MCF 10A (cell line): ENCODE measurements at places on chromosomes 5 and 9. TPM values are rescaled to one million over a fixed set of nuclear protein-coding genes. Genes with fewer than 3 reads are reported as not detected.

- no peak overlapping the region for H3K4me3 ChIP-seq
- no peak overlapping the region for H3K27ac ChIP-seq
- H3K36me3 ChIP-seq = no peaks in the 10 kb centered on the region
- no peaks in the 10 kb centered on the region for H3K4me1 ChIP-seq
- no peak for DNase-seq
These were observed 87.0 kb upstream of the TLE1 start for GRCh38 chr9:81776390-81776789.

DNA sequence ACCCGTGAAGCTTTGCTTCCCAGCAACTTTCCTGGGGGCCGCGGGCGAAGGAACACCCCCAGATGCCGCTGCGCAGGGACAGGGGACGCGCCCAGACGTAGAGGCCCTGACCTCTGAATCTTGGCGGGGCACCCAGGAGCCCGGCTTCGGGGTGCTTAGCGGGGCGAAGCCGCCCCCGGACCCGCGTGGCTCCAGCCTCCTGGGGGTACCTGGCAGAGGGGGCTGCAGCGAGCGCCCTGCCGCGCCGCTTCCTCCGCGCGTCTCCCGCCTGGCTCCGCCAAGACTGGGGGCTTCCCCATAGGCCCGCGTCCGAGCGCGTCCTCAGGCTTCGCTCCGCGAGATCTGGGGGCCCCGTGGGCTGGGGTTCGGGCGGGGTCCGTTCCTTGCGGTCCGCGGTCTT, 23.0 kb upstream of the ZNF782 start:
- H3K27ac ChIP-seq = no peak overlapping the region
- no peaks in the 10 kb centered on the region for H3K27me3 ChIP-seq
- peaks cover 24% of the 10 kb centered on the region for H3K4me1 ChIP-seq
- no peak for DNase-seq
- H3K4me3 ChIP-seq = no peak overlapping the region

ANKRD18B gene
- 12.5 and 13.0 TPM in 2 replicates for total RNA-seq

COL5A1 gene
- not detected in 2 replicates for total RNA-seq

GRCh38 chr5:123776761-123777160, 264.8 kb downstream of the CSNK1G3 start:
- no peaks in the 10 kb centered on the region for H3K27me3 ChIP-seq
- no peak overlapping the region for H3K4me3 ChIP-seq
- peak; percentile 9 for DNase-seq
- no peaks in the 10 kb centered on the region for H3K4me1 ChIP-seq
- H3K27ac ChIP-seq = no peak overlapping the region

- H3K27me3 ChIP-seq = no peaks in the 10 kb centered on the region
- H3K4me3 ChIP-seq = no peak overlapping the region
- no peaks in the 10 kb centered on the region for H3K36me3 ChIP-seq
- no peaks in the 10 kb centered on the region for H3K4me1 ChIP-seq
- no peak overlapping the region for H3K27ac ChIP-seq
- DNase-seq = no peak
These were observed 122.4 kb downstream of the OLFM1 start for GRCh38 chr9:135209852-135210251.

- H3K4me3 ChIP-seq = no peak overlapping the region
- H3K36me3 ChIP-seq = peaks cover 94% of the 10 kb centered on the region
- H3K4me1 ChIP-seq = peaks cover 4% of the 10 kb centered on the region
- H3K27ac ChIP-seq = no peak overlapping the region
These were observed 13.5 kb downstream of the POLR1E start for GRCh38 chr9:37499297-37499696.

SARDH gene
- total RNA-seq = not detected in 2 replicates

AFAP1L1 gene
- 4.8 TPM in 2 replicates for total RNA-seq

GRCh38 chr5:9545136-9545991, 511 bp downstream of the SEMA5A start:
- no peaks in the 10 kb centered on the region for H3K27me3 ChIP-seq
- no peaks in the 10 kb centered on the region for H3K36me3 ChIP-seq
- peak overlapping the region; percentile 27 for H3K27ac ChIP-seq
- H3K4me3 ChIP-seq = peak overlapping the region; percentile 69
- DNase-seq = no peak
- H3K4me1 ChIP-seq = peaks cover 7% of the 10 kb centered on the region

GRCh38 chr9:133004091-133004998, 25.9 kb downstream of the GFI1B start:
- peaks cover 9% of the 10 kb centered on the region for H3K4me1 ChIP-seq
- H3K4me3 ChIP-seq = no peak overlapping the region
- DNase-seq = no peak
- H3K27me3 ChIP-seq = peaks cover 30% of the 10 kb centered on the region
- H3K36me3 ChIP-seq = no peaks in the 10 kb centered on the region

- H3K4me1 ChIP-seq = peaks cover 5% of the 10 kb centered on the region
- H3K4me3 ChIP-seq = no peak overlapping the region
- H3K27ac ChIP-seq = no peak overlapping the region
- H3K36me3 ChIP-seq = no peaks in the 10 kb centered on the region
- no peaks in the 10 kb centered on the region for H3K27me3 ChIP-seq
- peak; percentile 25 for DNase-seq
These were observed 439.9 kb upstream of the KLF4 start for GRCh38 chr9:107929443-107929842.

DNA sequence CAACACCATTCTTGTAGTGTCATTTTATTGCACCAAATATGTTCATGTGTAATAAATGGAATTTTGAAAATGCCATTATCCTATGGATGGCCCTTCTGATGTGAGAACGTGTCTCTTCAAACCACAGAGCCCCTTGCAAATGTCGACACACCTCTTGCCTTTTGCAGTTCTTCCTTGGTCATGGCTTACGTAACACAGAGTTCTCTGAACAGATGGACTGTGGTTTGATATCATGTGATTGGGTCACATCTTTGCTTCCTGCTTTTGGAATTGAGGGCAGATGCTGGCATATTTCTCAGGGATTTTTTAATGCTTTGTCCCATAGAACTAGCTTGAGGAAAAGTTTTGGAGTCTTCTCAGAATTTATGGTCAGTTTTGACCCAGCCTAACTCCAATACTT, 4.6 kb downstream of the TGFBR1 start:
- H3K4me3 ChIP-seq = no peak overlapping the region
- H3K36me3 ChIP-seq = no peaks in the 10 kb centered on the region
- peak overlapping the region; percentile 78 for H3K27ac ChIP-seq
- peaks cover 54% of the 10 kb centered on the region for H3K4me1 ChIP-seq
- peak; percentile 65 for DNase-seq
- H3K27me3 ChIP-seq = no peaks in the 10 kb centered on the region
